ENCODE measurements at places on chromosomes 11 and 22.

DNA sequence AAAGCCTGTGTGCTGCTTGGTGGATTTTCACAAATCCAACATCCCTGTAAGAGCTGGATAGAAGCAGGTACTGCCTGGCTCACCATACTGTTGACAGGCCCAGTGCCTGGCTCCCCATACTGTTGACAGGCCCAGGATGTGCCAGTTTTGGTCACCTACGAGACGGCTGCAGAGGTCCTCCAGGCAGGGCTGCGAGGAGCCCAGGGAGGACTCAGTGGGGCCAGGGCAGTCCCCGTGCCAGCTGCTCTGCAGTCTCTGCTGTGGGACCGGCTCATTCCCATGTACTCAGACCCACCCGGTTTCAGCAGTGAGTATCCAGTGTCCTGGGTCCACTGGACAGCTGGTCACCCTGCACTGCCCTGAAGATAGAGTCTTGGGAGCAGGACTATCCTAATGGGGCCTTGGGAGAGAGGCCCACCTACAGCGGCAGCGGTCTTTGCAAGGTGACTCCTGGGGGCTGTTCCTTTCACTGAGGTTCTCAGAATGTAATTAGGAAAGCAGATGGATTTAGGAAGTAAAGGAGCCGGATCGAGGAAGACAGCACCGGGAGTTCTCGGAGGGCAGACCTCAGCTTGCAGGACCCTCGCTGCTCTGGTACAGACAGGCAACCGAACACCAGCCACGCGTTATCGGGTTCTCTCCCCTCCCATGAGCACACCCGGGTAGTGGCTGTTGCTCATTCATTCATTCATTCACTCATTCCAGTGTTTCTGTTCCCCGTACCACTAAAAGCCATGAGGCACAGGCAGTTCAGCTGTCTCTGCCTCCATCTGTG is 106.1 kb downstream of the CTTN start:
- DNase-seq, result no peak

- no peak for DNase-seq
Observed at GRCh38 chr11:2996976-2997375, 4.8 kb upstream of the NAP1L4 start.

- DNase-seq, result no peak
Observed at GRCh38 chr11:8331767-8332166, 68.1 kb upstream of the LMO1 start.

GRCh38 chr11:12897867-12898266 is 111.2 kb upstream of the RASSF10 start:
- no peak for DNase-seq

- no peak for DNase-seq
Observed at GRCh38 chr11:47923667-47924066, 56.7 kb upstream of the PTPRJ start.

GRCh38 chr22:49099496-49100124 is 728.1 kb downstream of the BRD1 start:
- no peak for DNase-seq

GRCh38 chr11:125123947-125124617 is 12.7 kb upstream of the TMEM218 start:
- peak; percentile 14 for DNase-seq

DNA sequence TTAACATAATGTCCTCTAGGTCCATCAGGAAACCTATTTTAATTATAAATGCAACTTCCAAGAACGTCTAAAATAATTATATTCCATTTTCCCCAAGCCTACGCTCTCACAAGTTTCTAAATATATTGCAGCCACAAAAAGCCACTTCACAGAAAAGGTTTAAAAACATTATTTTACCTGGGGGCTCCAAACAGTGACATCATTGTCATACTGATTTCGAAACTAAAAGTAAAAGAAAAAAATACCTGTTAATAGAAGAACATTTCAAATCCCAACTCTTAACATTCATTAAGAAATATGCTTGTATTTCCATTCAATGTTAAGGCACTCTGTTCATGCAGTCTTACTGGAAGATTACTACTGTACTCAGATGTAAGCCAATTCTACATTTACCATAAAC is 1.4 kb downstream of the PSMA1 start:
- no peak for DNase-seq

Measured in stimulated activated naive CD4-positive, alpha-beta T cell treated with Interleukin-2 at 50 U/mL for 16 hours (primary cell).